Islet precursor cell (in vitro differentiated cells): ENCODE measurements at places on chromosomes 13 and 19.

DNA sequence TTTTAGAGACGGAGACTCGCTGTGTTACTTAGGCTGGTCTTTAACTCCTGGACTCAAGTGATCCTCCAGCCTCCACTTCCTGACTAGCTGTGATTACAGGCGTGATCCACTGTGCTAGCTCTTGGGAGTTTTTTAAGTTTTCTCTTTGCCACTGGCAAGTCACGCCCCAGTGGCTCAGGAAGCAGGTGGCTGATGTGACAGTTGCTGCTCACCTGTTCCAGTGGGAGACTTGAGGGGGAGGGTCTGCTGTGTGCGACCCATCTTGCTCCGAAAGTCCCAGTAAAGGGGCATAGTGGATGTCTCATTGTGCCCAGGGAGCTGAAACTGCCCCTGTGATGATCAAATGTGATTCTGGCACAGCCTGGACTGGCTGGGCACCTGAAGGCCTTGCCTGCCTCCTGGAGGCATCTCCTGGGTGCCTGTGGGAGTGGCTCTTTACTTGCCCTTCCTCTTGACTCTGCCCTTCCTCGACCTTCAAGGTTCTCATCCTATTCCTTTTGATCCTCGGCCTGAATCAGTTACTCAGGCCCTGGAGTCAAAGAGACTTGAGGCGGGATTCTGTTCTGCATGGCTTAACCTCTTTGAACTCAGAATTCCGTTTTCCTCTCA is 7.8 kb downstream of the SMARCA4 start:
- no peak for DNase-seq

DNA sequence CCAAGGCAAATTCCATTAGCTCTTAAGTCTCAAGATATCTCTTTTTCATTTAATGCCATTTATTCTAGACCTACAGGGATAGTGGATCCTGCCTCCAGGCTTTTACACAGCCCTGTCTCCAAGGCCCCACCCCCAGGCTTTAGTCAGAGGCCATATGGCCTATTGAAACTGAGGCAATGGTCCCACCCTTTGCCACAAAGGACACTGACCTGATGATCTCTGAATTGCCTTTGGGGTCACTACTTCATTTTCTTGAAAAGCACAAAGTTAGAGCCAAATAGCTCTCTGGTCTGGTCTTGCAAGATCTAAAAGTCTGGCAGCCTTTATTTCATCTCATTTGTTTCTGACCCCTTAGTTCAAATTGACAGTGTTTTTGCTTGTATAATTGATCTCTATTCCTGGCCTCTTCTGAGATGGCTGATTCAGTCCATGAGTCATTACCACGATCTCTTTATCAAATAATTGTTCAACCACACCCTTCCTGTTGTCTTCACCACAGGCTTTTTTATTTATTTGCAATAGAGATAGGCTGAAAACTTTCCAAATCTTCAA is 209.8 kb downstream of the FGF14 start:
- no peak for DNase-seq

GRCh38 chr19:10260141-10260584 is 8.1 kb downstream of the MRPL4 start:
- no peak for DNase-seq

DNA sequence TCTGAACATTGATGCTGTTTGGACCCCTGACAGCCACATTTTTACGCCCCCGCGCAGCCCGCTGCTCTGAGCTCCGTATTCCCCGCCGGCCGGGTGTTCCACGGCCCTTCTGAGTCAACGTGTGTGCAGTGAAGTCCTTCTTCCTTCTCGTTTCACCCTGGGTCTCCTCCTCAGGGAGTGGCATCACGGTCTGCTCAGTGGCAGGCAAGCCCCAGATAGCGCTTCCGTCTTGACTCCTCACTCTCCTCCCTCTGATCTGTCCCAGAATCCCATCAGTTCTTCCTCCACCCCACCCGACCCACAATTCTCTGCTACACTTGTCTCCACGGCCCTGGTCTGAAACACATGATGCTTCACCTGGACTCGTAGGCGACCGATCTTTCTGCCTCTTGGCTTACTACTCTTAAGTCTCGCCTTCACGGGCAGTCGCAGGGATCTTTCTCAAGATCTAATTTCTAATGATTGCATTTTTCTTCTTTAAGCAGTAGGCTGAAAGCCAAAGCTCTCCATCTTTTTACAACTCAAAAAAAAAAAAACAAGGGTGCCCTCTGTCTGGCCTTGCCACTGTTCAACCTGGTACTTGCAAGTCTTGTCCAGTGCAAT is 33.9 kb downstream of the CCNE1 start:
- peak; percentile 76 for DNase-seq

DNA sequence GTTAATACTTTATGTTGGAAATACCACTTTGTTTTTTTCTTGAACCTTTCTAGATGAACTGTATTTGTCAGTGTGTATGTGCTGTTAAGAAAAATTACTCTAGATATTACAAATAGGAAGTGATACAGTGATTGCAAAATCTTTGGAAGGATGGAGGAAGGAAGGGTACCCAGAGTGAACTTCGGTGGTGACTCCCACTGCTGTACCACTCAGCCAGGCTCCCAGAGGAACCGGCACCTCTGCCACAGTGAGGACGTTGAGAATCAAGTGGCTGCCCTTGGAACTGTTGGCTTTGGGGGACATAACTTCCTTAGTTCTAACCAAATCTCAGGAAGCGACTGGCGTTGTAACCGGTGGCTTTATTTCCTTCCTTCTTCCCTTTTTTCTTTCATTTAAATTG is 184.7 kb downstream of the PCCA start:
- DNase-seq = no peak

- DNase-seq = peak; percentile 29
Observed at GRCh38 chr19:31515931-31516330, 166.7 kb upstream of the TSHZ3 start.

- no peak for DNase-seq
Observed at GRCh38 chr19:52464798-52465470, 11.6 kb downstream of the ZNF578 start.

DNA sequence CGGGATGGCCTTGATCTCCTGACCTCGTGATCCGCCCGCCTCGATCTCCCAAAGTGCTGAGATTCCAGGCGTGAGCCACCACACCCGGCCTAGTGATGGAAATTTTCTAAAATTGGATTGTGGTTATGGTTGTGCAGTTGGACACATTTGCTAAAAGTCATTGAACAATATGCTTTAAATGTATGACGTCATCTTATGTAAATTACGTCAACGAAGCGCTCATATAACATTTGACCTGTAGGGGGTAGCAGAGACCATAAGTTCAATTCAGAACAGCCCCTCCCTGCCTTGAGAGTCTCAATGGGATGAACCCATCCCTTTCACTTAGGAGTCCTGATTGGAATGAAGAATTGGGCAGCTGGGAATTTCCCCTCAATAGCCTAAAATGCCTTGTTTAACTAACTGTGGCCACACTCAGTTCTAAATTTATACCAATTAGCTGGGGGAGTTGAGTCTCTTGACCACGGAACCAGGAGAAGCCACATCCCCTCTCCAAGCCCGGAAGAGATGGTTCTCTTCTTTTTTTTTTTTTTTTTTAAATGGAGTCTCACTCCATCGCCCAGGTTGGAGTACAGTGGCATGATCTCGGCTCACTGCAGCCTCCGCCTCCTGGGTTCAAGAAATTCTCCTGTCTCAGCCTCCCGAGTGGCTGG is 15.2 kb upstream of the TLE6 start:
- DNase-seq = peak; percentile 62

DNA sequence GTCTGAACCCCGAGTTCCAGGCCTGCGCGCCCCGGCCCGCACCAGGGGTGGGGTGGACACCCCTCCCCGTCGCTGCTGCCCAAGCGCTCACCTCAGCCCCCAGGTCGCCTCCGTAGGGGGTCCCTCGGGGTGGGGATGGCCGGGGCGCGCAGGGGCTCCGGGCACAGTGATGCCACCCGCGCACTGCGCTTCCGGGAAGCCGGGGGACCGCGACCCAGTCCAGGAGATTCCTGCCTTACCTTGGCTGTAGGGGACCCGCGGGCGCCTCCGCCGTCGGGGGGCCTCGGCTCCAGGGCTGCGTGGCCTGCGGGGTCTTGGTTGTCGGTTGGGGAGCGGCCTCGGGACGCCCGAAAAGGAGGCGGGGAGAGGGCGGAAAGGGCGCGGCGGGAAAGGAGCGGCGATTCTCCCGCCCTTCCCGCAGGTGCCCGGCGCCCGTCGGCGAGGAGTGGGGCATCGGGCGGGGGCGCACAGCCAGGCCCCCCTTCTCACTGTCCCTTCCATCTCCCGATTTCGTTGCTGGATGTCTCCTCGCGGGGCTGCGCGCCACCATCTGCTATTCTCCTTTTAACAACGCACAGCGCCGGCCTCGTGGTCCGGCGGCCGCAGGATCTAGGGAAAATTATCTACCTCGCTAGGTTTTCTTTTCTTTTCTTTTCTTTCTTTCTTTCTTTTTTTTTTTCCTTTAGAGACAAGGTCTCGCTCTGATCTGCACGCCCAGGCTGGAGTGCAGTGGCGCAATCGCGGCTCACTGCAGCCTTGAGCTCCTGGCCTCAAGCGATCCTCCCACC is at the start of gene KEAP1:
TSS of gene KEAP1 (minus strand) at position 355 of the 788 bp plus-strand sequence. CDS start 3,323 bp downstream, outside the sequence.
- peak; percentile 59 for DNase-seq

- no peak for DNase-seq
Observed at GRCh38 chr13:83499286-83499685, 383.0 kb downstream of the SLITRK1 start.

DNA sequence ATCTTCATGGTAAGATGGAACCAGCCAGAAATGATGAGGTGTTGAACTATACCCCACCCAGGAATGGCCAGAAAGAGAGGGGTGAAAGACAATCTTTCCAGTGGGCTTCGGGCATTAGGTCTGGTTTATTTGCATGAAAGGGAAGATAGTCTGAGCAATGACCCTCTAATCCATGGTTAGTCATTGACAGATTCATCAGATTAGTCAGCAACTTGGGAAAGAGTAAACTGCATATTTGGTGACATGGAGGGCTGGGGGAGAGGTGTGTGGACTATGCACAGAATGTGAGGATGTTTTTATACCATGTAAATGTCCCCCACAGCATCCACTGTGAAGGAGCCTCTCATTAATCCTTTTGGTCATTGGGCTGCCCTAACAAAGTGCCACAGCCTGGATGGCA is 30.1 kb upstream of the USP12 start:
- no peak for DNase-seq

DNA sequence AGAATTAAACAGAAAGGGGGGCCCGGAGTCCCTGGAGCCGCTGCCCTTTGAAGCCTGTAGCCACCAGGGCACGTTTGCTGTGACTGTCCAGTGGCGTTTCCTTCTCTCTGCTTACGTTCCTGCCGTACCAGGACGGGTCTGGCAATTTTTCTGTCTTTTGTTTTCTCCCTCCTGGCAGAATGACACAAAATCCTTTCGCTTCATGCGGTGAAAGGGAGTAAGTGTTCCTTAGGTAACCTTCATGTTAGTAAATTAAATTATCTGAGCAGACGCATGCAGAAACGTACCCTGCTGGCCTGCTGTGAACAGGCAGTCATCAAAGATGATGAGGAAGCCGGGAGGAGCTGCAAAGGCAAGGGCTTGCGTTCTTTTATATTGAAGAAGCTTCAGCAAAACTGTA is 299.3 kb upstream of the ARGLU1 start:
- no peak for DNase-seq

- no peak for DNase-seq
Observed at GRCh38 chr19:7263521-7263920, 30.7 kb downstream of the INSR start.

DNA sequence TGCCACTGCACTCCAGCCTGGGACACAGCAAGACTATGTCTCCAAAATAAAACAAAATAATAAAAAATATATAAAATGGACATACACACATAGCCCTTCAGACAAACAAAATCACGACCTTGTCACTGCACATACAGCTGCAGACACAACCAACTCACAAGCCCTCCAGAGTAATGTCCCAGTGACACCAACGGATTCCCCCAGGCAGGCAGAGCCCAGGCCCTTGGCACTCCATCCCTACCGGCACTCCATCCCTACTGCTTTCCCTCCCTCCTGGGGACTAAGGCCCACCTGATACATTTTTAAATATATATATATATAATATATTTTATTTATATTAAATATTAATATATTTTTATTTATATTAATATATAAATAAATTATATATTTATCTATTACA is 18.5 kb downstream of the ZNF101 start:
- no peak for DNase-seq

- DNase-seq = peak; percentile 80
Observed at GRCh38 chr19:48962029-48962848, 2.9 kb upstream of the FTL start.

- peak; percentile 84 for DNase-seq
Observed at GRCh38 chr19:7870571-7871436, 3.4 kb downstream of the PRR36 start.

- DNase-seq = peak; percentile 87
Observed at GRCh38 chr13:76903544-76904162, 17.4 kb upstream of the KCTD12 start.

DNA sequence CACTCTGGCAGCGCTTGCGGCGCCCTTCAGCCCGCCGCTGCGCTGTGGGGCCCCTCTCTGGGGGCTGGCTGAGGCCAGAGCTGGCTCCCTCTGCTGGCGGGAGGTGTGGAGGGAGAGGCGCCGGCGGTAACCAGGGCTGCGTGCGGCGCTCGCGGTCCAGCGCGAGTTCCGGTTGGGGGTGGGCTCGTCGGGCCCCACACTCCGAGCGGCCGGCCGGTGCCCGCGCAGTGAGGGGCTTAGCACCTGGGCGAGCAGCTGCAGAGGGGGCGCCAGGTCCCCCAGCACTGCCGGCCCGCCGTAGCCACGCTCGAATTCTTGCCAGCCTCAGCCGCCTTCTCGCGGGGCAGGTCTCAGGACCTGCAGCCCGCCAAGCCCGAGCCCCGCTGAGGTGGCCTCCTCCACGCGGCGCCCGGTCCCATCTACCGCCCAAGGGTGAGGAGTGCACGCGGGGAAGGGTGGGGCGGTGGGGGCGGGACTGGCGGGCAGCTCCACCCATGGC is 879.0 kb upstream of the SLITRK5 start:
- no peak for DNase-seq

GRCh38 chr19:18991006-18991405 is 42.3 kb downstream of the SUGP2 start:
- no peak for DNase-seq

GRCh38 chr19:11383706-11384048 is 437 bp downstream of the EPOR start:
- no peak for DNase-seq

DNA sequence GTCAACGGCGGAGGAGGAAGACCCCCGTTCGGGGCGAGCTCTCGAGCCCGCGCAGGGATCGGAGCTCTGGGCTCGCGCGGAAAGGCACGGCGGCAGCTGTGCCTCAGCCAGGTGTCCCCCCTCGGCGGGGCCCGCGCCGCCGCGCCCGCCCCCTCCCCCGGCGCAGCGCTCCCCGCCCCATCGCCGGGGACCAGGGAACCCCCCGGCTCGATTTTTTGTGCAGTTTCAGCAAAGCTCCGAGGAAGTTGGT is 110.0 kb downstream of the KCNRG start:
- DNase-seq = no peak

DNA sequence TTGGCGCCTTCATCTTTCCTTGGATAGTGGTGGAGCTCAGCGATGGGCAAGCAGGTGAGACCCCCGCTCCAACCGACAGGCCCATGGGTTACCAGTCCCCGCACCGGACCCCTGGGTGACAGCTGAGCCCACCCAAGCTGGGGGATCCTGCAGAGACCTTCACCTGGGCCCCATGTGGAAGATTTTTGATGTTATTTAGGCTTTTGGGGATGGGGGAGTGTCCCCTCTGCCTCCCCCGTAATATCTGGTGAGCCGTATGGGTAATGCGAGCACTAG is 4.9 kb upstream of the LILRA5 start:
- DNase-seq = no peak
